ENCODE measurements at places on chromosomes 1 and 21.

DNA sequence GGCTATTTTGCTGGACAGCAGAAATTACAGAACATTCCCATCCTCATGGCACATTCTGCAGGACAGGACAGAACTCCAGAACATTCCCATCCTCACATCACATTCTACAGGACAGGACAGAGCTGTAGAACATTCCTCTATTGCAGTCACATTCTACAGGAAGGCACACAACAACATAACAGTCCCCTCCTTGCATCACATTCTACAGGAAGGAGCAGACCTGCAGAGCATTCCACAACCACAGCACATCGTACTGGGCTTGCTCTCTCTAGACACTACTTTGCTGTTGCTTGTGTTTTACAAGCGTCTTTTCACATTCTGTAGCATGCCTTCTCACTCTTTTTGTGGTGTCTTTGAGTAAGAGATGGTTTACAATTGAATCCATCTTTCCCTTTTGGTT, 26.8 kb upstream of the ABCB10 start:
- no peak for DNase-seq

GRCh38 chr1:167671727-167672511, 41.9 kb downstream of the RCSD1 start:
- DNase-seq = no peak

GRCh38 chr1:229238674-229239415, 32.1 kb upstream of the RAB4A start:
- DNase-seq = no peak

GRCh38 chr1:46440478-46440877, 46.4 kb downstream of the FAAH start:
- DNase-seq = no peak

DNA sequence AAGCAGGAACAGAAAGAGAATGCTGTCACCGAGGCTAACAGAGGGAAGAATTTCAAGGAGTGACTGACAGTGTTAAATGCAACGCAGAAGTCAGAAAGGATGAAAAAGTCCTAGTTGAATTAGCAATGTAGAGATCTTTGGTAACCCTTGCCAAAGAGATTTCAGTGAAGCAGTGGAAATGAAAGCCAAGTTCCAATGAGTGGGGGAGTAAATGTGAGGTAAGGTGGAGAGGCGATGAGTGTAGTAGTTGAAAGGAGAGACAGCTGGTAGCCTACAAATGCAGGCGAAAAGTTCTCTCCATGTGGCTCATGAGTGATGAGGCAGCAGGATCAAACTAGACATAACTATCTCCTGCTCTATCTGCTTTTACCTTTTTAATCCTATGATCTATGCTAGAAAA, 74.6 kb upstream of the IPO9 start:
- no peak for DNase-seq

- DNase-seq = no peak
Observed at GRCh38 chr1:66617362-66618184, 83.6 kb downstream of the SGIP1 start.

DNA sequence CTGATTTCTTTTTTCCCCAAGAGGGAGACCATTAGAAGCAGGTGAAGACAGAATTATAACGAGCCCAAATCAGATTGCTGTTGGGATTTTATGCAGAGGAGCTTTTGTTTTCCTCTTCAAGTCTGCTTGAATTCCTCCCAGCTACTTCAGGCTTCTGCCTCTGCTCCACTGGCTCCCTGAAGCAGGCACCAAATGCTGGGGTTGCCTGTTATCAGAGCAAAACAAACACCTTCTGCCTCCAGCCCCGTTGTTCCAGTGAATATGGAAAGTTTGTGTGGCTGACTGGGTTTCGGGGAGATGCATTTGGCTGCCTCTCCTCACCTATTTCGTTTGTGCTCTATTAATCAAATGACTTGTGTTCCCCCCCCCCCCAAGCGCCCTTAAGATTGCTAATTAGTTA, 209.2 kb downstream of the URB2 start:
- no peak for DNase-seq

DNA sequence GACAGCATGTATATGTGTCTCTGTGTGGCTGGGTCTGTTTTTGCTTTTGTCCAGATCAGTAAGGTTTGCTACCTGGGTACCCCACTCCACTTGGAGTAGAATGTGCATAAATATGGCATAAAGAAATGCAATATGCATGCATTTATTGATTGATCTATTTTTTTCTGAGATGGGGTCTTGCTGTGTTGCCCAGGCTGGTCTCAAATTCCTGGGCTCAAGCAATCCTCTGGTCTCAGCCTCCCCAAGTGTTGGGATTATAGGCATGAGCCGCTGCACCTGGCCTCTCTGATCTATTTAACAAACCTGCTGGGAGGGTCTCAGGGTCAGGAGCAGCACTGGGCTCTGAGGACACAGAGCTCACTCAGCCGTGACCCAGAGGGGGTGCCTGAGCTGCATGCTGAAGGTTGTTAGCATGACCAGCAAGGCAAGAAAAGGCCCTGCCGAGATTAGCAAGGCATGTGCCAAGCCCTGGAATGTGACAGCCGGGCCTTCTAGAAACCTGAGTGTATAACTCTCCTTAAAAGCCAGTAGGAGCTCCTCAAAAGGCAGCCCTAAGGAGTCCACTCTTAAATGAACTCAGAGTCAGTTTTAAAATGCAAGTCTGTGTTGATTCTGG, 22.5 kb downstream of the PCSK9 start:
- DNase-seq = peak; percentile 8

DNA sequence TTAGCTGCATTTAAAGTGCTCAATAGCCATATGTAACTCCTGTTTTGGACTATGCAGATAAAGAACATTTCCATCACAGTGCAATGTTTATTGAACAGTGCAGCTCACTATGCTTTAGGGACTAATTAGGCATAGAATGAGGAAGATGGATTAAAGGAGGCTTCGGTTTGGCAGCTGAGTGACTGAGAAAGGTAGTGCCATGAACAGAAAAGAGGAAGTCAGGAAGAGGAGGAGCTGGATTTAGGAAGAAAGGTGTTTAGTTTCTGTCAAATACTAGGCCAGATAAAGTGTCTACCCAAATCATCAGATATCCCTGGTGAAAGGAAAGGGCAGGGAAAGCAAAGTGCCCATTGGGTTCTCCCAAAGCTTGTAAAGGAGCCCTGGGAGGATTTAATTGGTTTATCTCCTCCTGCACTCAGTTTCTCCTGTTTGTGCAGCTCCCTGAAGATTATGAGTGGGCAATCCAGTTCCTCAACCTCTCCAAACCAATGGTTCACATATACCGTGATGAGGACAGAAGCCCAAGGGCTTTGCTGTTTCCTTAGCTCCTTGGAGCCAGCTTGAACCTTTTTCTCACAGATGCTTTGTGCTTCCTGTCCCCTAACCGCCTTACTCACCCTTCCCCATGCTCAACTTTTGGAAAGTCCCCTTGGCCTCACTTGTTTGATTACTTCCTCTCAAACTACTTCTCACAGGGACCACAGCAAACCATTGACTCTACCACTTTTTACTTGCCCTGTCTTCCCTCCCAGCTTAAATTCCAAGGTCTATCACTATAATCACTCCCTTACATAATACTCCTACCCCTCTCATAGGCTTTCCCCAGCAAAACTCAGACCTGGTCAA, 3.5 kb upstream of the RAP1A start:
- peak; percentile 78 for DNase-seq

DNA sequence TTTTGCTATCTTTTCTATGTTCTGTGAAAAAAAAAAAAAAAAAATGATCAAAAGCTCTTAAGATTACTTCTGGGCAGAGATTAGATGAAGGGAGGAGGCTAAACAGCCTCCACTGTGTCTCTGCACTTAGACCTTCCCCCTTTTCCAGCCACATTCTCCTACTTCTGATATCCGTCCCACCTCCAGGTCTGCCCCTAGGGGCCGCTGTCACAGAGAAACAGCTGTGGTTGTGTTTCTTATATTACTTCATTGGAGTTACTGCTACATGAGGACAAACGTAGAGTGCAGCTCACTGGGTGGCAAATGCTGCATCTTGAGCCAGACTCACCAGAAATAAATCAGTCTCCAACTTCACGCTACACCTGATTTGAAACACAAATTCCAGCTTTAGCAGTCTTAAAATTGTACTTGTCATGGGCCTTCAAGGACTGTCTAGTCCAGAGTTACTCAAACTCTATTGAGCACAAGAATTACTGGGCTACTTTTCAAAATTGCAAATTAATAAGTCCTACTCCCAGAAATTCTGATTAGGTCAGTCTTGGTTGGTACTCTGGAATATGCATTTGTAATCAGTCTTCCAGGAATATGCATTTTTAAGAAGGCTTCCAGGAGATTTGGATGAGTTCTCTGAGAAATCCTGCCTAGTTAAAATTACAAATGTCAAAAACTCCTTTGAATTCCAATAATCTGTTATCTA, 125.2 kb upstream of the PTBP2 start:
- DNase-seq = peak; percentile 28

DNA sequence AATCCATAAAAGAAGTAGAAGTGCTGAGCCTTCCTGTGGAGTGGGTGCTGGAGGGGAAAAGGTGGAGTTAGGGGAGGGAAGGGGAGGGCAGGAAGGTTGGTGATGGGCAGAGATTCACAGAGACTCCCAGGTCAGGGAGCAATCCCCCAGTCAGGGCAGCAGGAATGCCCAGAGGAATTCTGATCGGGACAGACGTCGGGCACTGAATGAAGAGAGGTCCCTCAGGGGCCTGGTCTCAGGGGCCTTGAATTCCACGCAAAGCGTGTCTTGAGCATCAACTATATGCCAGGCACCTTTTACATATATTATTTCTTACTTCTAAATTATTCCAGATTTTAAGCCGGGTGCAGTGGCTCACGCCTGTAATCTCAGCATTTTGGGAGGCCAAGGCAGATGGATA, 7.2 kb upstream of the PADI1 start:
- DNase-seq = no peak

All from GM13977 (cell line).